ENCODE measurements at places on chromosomes 5 and 9.

GRCh38 chr9:76403352-76403751 is 9.1 kb upstream of the RFK start:
- peak; percentile 84 for DNase-seq

DNA sequence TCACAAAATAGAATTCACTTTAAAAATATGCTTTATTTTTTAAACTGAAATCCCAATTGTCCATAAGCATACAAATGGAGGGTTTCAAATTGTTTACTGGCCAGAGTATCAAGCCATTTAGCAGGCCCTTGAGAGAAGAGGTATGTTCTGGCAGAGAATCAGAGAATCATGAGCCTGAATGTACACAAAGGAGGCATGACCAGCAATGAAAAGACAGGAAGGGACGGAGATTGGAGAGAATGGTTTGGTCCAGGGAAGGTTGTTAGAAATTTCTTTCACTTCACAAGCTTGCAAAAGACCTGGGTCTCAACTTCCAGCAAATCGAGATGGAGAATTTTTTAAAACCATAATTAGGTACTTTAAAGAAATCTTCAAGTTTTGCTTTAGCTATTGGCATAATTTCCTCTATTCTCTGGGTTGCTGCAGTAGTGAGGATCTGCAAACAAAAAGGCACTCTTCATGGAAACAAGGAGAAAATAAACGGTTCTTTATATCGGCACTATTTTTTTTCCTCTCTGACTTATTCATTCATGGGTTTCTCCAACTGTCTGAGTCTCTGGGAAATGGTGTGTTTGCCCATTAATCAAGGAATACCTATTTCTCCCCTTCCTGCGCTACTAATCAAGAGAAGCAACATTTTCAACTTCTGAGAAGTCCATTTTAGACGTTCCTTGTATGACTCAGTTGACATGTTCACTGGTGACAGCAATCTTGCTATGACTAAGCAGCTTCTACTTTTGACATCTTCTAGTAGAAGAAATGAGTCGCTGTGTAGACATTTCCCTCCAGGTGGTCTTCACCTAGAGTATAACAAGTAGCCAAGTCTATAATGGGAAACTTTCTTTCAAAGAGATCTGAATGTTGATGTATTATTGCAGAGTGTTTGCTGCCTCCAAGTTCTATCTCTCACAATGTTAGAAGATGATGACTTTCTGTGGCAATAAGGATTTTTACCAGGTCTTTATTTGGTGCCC is 23.1 kb upstream of the ERCC6L2 start:
- no peak for DNase-seq

DNA sequence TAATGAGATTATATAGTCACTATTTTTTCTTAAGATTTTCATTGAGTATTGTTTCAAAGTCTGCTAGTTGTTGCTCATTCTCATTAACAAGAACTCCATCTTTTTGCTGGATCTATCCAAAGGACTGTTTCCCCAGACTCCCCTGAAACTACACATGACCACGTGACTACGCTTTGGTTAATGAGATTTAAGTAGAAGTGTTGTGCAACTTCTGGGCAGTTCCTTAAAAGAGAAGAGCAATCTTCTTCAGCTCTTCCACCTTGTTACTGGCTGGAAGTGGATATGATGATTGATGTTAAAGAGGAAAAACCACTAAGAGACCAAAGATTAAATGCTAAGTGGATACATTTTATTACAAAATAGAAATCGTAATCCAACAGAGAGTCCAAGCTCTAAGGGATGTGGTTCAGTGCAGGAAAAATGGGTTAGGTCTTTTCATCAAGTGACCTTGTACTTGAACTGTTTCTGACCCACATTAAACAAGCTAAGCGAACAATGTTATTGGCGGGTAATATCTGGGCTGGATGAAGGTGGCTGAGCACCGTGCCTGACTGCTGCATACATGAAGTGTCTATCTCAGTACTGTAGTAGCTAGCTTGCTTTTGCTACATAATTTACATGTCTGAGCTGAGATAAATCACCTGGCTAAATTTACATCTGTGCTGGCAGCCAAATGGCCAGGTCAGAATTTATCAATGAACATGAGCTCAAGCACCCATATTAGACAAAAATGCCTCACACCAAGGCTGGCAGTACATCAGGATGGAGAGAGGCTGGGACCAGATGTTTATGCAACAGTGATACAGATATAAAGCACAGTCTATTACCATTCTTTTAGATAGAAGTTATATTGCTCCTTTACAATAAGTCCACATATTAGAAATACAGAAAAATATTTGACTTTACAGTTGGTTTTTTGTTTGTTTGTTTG is 7.5 kb upstream of the CTNNAL1 start:
- peak; percentile 51 for DNase-seq

DNA sequence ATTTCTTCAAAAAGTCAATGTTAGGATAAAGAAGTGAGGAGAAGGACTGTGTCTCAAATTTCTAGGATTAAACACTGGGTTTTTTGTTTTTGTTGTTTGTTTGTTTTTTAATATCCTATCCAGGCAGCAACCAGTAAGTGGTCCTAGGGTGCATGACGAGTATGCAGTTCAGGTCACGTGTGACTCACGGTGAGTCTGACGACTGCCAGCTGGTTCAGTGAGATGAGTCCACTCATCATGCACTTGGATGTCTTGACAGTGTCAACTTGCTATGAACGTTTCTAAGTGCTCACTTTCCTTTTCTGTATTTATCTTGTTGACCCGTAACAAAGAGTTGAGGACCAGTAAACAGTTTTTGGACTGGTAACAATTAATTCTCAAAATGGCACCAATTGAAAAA is 32.7 kb downstream of the ATG10 start:
- no peak for DNase-seq

GRCh38 chr5:329121-329735 is 7.7 kb downstream of the AHRR start:
- DNase-seq: peak; percentile 33

DNA sequence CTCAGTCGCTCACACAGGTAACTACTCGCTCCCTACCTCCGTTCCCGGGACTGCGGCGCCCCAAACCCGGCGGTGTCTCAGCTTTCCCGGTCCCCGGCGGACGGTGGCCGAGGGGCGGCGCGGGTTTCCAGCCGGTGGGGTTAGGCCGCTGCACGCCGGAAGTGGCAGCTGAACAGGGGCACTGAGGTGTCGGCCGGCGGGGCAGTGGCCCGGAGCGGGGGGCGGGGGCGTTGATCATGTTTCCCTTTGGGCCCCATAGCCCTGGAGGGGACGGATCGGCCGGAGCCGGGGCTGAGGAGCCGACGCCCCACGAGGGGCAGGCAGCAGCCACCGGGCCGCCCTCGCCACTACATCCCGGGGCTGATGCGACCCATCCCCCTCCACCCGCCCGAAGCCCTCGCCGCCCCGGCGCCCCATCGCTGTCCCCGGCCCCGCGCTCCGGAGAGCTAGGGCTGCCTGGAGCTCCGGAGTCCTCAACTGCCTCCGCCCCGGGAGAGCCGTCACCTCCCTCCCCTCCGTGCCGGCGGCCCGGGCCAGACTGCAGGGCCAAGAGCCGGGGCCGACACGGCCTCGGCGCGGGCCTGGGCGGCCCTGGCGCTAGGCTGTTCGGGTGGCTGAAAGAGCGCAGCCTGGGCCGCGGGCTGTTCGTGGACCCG is at the start of gene DCAF10:
DCAF10 (plus strand) TSS at position 167 of the 656 bp plus-strand sequence; CDS start at position 237, 70 bp downstream.
- DNase-seq: peak; percentile 91

- no peak for DNase-seq
Observed at GRCh38 chr5:31553863-31554262, 21.8 kb downstream of the C5orf22 start.

DNA sequence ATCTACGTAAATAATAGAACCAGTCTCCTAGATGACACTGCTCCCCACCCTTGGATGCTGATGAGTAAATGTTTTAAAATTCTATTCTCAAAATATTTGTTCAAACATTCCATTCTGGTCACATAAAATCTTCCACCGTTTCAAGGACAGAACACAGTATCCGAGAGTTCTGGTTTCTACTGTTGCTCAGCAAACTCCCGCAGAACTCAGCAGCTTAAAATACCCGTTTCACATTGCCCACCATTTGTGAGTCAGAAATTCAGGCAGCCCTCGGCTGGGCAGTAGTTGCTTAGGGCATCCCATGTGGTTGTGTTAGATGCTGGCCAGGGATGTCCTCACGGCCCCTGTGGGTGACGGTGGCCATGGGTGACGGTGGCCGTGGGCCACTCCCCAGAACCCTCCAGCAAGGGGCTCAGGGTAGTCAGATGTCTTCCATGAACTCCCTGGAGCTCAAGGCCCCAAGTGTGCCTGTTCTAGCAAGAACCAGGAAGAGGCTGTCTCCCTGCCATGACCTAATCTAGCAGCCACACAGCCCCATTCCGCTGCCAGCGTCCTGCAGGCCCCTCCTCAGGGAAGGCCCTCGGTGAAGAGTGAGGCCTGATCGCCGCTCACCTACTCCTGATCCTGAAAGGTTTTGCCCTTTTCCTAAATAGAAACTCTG is 17.4 kb downstream of the MGAT1 start:
- DNase-seq: no peak

- no peak for DNase-seq
Observed at GRCh38 chr9:136614372-136614922, 48.3 kb upstream of the EGFL7 start.

DNA sequence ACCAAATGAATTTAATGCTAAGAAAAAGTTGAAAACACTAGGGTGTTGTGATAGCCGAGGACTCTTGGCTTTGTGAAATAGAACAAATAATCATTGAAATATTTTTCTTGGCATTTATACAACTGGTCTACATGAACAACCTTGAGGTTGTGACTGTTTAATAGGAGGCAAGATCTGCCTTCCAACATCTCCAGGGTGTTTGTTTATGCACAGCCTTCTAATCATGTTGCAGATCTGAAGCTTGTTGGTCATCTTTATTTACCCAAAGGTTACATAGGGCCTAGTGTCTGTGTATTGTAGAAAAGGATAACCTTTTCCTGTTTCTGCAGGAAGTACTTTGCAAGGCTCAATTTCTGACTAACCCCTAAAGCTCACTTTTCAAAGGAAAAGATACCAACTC is 65.2 kb upstream of the RANBP3L start:
- DNase-seq: no peak

GRCh38 chr5:78649211-78649695 is 681 bp upstream of the LHFPL2 start:
- no peak for DNase-seq

DNA sequence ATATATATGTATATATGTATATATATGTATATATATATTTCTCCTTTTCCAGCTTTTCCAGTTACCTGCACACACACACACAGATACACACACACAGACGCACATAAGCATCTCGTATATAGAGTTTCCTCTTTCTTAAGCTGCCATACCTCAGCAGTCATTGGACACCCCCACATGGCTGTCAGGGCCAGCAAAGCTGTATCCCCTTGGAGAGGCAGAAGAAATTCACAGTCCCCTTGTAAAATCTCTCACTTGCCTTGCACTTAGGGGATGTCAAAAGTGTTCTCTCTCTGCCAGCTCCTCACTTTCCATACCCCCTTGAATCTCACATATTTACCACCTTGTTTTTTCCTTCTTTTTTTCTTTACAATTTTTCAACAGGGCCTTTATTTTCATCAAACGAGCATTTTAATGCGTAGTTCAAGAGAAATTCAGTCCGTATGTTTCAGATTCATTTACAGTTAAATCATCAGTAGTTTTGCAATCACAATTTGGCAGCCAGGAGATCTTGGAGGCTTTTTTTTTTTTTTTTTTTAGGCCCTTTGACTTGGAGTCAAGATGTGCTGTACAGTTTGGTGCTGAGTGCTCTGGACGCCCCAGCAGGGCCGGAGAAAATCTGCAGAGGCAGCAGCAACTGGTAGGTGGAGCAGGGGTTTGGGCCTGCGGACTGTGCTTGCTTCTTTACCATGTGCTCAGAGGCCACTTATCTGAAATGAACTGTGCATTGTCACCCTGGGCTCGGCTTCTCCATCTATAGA is 244.9 kb upstream of the KLF4 start:
- DNase-seq: no peak

DNA sequence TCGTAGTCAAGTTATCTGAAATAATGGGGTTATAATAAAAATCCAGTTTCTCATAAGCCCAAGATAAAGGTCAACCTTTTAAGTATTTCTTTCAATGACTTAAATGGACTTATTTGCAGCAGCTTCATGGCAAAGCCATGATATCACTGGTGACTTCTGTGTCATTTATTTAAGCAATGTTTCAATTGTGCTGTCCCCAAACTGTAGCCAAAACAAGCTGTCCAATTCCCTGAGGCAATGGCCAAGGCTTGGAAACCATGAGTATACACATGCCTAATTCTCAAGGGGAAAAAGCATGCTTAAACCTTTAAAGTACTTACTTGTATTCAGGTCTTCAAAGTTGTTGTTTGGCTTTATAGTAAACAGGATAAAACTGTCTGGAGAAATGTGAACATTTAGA is 376.4 kb upstream of the TNC start:
- DNase-seq: no peak

DNA sequence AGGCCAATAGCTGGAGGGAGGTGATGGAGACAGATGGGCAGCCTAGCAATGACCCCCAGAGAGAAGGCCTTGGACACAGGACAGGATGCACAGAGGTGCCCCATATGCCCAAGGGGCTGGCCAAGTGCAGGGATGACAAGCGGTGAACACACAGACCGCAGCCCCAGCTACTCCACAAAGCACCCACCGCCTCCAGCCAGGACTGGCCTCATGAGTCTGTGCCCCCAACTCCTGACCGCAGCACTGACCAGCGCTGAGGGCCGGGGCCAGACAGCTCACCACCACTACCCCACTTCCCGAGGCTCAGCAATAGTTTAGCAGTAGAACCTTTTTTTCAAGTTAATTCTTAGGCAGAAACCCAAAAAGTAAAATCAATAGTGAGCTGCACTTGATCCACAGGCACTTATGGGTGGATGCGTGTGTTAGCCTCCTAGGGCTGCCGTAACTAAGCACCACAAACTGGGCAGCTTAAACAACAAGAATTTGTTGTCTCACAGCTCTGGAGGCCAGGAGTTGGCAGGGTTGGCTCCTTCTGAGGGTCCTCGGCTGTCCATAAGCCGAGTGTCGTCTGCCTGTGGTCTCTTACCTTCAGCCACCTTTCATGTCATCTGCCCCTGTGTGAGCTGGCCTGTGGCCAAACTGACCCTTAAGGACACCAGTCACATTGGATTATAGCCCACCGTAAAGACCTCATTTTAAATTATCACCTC is 14.1 kb downstream of the ROR2 start:
- no peak for DNase-seq

DNA sequence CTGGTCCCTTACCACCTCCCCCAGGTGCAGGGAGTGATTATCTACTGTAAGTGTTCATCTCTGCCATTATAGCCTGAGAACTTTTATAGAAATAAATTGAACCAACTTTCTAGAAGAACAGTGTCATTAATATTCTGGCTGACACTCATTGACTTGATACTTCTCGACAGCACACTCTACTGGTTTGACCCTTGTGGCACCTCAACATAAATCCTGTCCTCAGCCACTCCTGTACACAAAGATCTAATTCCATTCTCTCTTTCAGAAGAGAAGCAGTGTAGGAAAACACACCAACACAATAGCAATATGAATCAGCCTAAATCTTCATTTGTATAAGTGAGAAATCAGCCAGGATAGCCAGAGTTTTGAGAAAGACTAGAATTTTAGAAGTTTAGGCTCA is 417.7 kb downstream of the TAF11L14 start:
- peak; percentile 5 for DNase-seq

GRCh38 chr9:38277601-38278200 is 114.8 kb upstream of the ALDH1B1 start:
- DNase-seq: no peak

GRCh38 chr9:80147866-80148265 is 576.1 kb downstream of the TLE4 start:
- DNase-seq: no peak

All from hematopoietic multipotent progenitor cell treated with erythropoietin and hydrocortisone succinate and interleukin-3 and kit ligand, for 4 days (in vitro differentiated cells).